ENCODE measurements at places on chromosomes 6 and 20. TPM values are rescaled to one million over a fixed set of nuclear protein-coding genes. Genes with fewer than 3 reads are reported as not detected.

MMP24 gene
- polyA plus RNA-seq: 18.1 TPM

TEAD3 gene
- polyA plus RNA-seq: 5.2 TPM

GRCh38 chr20:17381724-17382123, 149.5 kb downstream of the BFSP1 start:
- no peak for DNase-seq

DNA sequence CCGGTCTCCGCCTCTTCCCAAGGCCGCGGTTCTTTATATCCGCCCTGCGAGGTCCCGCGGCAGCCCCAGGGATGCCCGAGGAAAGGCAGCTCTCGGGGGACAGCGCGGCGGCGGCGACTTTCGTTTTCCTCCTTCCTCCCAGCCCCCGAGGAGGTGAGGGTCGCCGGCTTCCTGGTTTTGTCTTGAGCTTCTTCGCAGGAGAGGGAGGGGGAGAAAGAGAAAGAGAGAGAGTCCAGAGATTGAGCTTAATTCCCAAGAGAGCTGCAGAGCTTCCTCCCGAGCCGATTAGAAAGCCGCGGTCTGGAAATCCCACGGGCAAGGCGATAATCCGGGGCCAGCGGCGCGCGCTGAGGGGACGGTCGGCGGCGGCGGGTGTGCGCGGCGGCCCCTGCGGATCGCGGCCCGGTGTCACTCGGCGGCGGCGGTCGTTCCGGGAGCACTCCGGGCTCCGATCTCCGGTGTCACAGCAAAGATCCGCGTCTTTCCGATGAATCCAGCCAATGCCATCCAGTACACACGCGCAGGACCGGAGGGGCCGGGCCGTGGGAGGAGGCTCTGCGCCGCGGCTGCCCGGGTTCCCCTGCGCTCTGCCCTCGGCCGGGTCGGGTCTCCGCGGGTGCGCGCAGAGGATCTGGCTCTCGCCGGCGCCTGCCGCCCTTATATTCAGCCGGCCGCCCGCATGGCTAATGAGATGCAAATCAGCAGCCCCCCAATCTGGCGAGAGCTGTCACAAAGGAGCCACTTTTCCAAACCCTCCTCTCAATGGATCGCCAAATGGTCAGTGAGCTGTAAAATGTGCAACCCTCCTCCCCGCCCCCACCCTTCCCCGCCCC, at the start of gene DLL1:
Gene DLL1, minus strand, starts transcription at position 783 of the 833 bp plus-strand sequence. CDS start 939 bp downstream, outside the sequence.
- DNase-seq: peak; percentile 74

MCCD1 gene
- polyA plus RNA-seq: not detected

GRCh38 chr6:119521251-119521650, 171.7 kb upstream of the MAN1A1 start:
- no peak for DNase-seq

DNA sequence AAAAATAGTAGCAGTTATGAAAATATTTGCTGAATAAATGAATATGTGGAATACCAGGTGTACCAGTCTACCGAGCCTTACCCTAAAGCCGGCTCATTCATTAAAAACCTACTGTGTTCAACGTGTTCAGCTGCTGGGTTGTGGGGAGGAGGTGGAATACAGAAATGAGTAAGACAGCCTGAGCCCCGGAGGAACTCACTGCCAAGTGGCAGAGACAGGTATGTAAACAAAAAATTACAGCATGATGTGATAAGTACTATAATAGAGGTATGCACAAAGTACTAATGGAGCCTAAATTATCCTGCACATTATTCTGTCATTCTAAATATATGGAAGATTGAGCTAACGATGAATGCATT, 6.8 kb upstream of the ADTRP start:
- DNase-seq: no peak
